Pancreas (tissue), 10 donors: ENCODE measurements at places on chromosomes 4 and X. TPM values are rescaled to one million over a fixed set of nuclear protein-coding genes. Genes with fewer than 3 reads are reported as not detected.
A peak's percentile ranks its signal among the peaks of the same experiment; 100 is the strongest.

SSX1 gene
- 0.19 TPM for total RNA-seq

MEPE gene
- total RNA-seq, result not detected

TMPRSS11B gene
- not detected for total RNA-seq

ARMCX2 gene
- 30.0 TPM for total RNA-seq

PITX2 gene
- not detected for total RNA-seq

GUCY1A1 gene
- 9.6 TPM for total RNA-seq

NAP1L2 gene
- total RNA-seq, result 0.79 TPM

DCLK2 gene
- 2.1 TPM for total RNA-seq

MTMR1 gene
- 13.3 TPM for total RNA-seq

ZMAT1 gene
- total RNA-seq, result 4.9 TPM

DNA sequence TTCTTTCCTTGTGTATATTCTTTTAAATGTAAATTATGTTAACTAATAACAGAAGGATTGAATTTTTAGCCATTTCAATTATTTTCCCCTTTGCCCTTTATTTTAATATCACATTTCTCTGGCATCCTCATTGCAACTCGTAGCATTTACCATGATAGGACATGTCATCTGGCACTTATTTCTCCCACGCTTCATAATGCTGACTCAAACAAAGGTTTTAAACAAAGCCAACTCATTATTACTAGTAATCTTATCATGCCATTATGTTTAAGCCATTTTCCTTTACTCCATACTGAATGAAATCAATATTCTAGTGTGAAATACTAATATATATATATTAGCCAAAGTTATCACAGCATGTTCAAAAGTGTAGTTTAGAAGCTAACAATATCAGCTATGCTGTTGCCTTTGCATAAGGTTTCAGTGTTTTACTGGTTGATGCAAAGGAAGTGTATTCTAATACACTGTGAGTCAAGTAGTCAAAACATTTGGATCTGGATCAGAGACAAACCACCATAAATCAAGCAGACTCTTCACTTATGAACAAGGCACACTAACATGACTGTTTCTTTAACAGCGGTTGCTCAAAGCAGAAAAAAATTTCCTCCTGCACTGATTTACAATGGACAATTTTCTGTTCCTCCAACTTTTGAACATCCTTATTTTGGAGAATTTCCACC, 281.6 kb downstream of the SLC7A11 start:
- DNase-seq, result no peak

DNA sequence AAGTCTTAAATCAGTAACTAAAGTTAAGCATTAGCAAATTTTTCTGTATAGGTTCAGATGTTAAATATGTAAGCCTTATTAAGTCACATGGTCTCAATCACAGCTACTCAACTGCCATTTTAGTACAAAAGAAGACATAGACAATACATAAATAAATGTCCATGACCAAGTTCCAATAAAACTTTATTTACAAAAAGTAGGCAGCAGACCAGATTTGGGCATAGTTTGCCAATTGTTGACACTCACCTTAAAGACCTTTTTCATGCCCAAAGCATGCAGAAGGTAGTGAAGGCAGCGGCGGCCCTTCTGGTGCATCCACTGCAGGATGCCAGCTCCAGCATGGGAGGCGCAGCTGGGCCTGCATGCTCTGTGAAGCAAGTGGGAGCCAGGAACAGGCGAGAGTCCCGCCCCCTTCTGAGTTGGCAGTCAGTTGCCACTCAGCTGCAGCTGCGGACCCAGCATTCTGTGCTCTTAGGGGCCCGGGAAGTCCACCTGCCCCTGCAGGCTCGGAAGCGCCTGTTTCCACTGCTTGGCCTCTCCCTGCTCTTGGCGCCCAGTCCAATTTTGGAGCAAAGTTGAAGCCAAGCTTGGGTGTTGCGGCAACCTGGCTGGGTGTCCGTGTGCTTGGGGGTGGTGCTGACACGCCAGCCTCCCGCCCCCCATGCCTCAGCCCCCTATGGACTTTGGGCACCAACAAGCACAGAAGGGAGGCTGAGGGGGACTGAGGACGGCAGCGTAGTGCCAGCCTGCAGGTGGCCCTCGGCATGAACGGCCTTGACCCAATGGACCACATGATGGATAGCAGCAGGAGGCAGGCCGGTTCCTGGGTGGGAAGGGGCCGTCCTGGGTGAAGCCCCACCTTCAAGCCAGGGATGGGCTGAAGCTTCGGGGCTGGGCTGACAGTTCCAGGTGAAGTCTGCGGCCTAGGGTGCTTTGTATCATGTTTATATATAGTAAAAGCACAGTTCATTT, 42.4 kb upstream of the PABPC4L start:
- DNase-seq, result peak; percentile 47

GRCh38 chr4:165827018-165827417, 46.0 kb upstream of the TLL1 start:
- no peak for DNase-seq

GRCh38 chr4:111610681-111611080, 534.6 kb upstream of the FAM241A start:
- DNase-seq, result no peak

- no peak for DNase-seq
Measured at GRCh38 chr4:25814301-25815136, 48.3 kb downstream of the SEL1L3 start.

DNA sequence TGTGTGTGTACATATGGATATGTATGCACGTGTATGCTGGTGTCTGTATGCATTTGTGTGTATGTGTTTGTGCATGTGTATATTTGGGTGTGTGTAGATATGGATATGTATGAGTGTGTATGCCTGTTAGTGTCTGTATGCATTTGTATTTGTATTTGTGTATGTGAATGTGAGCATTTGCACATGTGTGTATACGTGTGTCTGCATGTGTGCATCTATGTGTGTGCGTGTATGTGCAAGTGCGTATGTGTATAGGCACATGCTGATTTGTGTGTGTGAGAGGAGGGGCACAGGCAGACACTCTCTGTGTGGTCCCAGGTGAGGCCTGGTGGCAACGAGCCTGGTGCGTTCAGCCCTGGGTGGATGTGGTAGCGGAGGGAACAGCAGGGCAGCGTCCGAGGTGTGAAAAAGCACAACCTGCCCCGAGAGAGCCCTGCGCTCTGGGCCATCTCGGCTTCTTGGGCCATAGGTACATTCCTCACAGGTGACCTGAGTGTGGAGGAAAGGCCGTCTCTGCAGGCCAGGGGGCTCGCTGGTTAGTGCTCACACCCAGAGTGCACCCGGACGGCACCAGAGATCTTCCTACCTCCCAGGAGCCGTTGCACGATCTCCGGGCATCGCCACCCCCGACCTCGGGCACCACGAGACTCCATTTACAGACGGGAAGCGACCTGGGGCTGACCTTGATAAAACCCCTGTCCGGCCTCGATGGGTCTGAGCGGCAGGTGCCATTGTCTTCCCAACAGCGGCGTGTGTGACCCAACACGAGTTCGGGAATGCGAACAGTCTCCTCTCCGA, 45.0 kb downstream of the ASMT start:
- DNase-seq, result no peak

GRCh38 chr4:165715211-165715610, 157.8 kb upstream of the TLL1 start:
- no peak for DNase-seq

DNA sequence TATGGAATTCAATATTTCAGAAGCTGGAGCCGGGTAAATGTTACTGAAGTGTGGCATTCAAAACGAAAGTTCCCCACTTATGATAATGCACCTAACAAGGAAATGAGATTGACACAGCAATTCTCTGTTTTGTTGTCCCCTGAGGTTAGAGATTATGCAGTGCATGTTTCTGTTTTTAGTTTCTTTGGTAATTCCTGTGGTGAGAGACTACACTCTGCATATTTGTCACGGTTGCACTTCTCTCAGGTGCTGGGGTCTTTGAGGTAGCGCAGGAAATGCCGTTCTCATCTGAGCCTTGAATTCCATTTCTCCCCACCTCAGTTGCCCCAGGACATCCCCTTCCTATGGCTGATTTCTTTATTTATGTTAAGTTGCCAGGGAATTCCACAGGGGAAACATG, 15.3 kb upstream of the BEND4 start:
- DNase-seq, result no peak

DNA sequence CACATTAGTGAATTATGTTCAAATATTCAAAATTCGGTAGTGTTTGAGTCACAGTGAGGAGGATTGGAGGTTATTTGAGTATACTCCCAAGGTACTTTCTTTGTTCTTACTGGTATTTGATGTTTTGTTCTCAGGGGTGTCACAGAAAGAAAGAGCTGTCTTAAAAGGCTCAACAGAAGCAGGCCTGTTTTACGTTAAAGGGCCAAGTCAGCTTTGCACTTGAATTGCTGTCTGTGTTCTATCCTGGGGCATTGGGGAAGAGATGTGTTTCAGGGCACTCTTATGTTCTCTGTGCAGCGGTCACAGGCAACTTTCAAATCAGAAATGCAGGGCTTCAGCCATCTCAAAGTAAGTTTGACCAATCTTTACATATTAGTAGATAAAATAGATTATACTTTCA, 1113.1 kb upstream of the LCORL start:
- DNase-seq, result no peak

DNA sequence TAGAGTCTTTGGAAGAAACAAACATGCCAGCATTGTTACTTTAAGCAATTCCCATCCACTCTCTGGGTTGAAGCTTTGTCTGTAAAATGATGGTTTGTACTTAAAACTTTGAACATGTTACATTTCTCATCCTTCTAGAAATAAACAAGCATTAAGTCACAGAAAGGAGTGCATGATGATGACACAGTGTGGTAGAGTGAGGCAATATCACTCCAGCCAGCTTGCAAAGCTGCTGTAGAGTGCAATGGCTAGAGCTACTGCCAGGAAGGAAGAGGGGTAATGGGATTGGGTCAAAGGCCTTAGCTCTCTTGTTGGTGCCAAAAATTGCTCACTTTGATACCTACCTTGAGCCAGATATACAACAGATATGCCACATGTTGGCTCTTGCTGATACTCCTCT, 12.3 kb upstream of the ENOX2 start:
- DNase-seq, result no peak

- no peak for DNase-seq
Measured at GRCh38 chr4:24775032-24775605, 20.3 kb upstream of the SOD3 start.

GRCh38 chrX:109714340-109714958, 18.6 kb downstream of the ACSL4 start:
- no peak for DNase-seq
